Spinal cord (tissue), 10 donors: ENCODE measurements at places on chromosomes 3 and 15. TPM values are rescaled to one million over a fixed set of nuclear protein-coding genes. Genes with fewer than 3 reads are reported as not detected.

MED12L gene
- total RNA-seq = 11.9 TPM

GRK7 gene
- 0.20 TPM for total RNA-seq

HYAL1 gene
- 3.2 TPM for total RNA-seq

PML gene
- 14.6 TPM for total RNA-seq

SLC2A2 gene
- not detected for total RNA-seq

DNAJA4 gene
- 21.7 TPM for total RNA-seq

HCLS1 gene
- 10.2 TPM for total RNA-seq

CCDC191 gene
- 5.6 TPM for total RNA-seq

FBXO40 gene
- total RNA-seq = 0.10 TPM

PIERCE2 gene
- total RNA-seq = 6.7 TPM

RUVBL1 gene
- total RNA-seq = 37.0 TPM

TMEM40 gene
- 0.50 TPM for total RNA-seq

FETUB gene
- total RNA-seq = not detected

IMPG2 gene
- total RNA-seq = 1.5 TPM

ATP8B4 gene
- total RNA-seq = 7.3 TPM

HTR3E gene
- not detected for total RNA-seq

WDR49 gene
- total RNA-seq = 30.9 TPM

COPG1 gene
- 156 TPM for total RNA-seq

SNTN gene
- total RNA-seq = 0.50 TPM

ZNF619 gene
- total RNA-seq = 6.9 TPM
